ENCODE measurements at places on chromosomes 5 and 9. TPM values are rescaled to one million over a fixed set of nuclear protein-coding genes. Genes with fewer than 3 reads are reported as not detected.

DNA sequence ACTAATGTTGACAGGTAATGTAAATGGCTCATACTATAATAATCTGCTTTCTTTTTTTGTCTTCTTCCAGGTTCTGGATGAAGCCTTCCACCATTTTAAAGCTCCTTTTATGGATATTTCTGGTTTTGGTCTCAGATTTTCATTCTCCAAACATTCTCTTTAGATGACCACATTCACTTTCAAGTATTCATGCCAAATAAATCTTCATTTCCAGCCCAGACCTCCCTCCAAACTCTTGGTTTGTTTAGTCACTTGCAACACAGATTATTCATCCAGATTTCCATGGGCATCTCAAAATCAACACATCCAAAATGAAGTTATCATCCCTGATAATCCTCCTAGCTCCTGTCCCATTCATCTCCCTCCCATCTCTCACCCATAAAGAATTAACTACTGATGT, 40.3 kb upstream of the SVEP1 start:
- no peak for DNase-seq

GRCh38 chr9:89844075-89844474, 239.3 kb downstream of the GADD45G start:
- no peak for DNase-seq

DNA sequence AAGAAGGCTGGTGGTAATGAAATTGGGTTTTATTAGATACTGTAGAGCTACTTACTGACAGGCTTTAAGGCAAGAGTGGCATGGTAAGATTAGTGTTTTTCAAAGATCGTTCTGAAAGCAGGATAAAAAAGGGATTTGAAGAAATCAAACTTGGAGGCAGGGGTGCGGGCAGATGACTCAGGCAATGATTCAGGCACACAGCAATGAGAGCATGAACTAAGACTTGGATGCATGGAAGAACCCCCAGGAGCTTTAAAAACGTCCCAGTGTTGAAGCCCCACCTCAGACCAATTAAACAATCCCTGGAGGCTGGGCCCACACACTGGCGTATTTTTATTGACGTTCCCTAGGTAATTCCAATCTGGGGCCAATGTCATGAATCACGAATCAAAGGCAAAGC, 102.5 kb downstream of the SREK1 start:
- DNase-seq: no peak

GRCh38 chr9:28317745-28318144, 744.5 kb upstream of the C9orf72 start:
- DNase-seq: no peak

- no peak for DNase-seq
Measured at GRCh38 chr5:68682400-68683160, 411.2 kb upstream of the SLC30A5 start.

DNA sequence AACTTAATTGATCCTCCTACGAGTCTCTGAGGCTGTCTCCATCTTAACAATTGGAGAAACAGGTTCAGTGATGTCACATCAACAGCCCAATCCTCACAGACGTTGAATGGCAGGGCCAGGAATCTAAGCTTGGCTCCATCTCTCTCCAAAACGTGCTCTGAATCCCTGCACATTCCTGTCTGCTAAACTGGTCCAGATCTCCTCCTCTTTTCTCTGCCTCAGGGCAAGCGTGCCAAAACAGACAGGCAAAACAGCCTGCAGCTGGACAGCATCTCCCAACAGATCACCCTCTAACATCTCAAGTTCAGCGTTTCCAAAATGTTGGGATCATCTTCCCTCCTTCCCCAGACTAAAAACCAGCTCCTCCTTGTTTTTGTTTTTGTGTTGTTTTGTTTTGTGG, 6.6 kb downstream of the FBP1 start:
- DNase-seq: peak; percentile 22

- DNase-seq: peak; percentile 47
Measured at GRCh38 chr5:130963798-130964197, 201.3 kb downstream of the HINT1 start.

DNA sequence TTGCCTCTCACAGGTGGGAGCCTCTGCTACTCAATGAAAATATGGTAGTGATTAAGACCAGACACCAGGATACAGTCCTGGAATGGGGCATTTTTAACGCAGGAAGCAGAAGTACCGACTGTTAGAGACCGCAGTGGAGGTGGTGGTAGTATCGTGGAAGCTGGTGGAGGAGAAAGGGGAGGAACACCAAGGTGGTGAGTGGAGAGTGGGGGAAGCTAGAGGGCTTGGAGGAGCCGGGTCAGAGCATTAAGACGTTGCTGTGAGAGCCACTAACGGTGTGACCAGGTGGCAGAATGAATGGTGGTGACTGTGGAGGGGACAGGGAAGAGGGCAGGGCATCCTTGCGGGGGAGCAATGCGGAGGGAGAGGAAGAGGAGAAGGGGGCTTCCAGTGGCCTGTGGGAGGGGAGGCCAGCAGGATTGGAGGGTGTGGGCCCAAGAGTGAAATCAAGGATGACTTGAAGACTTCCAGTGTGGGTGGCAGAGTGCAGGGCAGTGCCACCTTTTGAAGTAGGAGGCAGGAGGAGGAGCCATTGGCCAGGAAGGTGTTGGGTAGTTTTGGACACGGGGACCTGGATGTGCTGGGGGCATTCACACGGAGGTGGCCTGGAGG, 1.6 kb upstream of the UBAC1 start:
- DNase-seq: no peak

DNA sequence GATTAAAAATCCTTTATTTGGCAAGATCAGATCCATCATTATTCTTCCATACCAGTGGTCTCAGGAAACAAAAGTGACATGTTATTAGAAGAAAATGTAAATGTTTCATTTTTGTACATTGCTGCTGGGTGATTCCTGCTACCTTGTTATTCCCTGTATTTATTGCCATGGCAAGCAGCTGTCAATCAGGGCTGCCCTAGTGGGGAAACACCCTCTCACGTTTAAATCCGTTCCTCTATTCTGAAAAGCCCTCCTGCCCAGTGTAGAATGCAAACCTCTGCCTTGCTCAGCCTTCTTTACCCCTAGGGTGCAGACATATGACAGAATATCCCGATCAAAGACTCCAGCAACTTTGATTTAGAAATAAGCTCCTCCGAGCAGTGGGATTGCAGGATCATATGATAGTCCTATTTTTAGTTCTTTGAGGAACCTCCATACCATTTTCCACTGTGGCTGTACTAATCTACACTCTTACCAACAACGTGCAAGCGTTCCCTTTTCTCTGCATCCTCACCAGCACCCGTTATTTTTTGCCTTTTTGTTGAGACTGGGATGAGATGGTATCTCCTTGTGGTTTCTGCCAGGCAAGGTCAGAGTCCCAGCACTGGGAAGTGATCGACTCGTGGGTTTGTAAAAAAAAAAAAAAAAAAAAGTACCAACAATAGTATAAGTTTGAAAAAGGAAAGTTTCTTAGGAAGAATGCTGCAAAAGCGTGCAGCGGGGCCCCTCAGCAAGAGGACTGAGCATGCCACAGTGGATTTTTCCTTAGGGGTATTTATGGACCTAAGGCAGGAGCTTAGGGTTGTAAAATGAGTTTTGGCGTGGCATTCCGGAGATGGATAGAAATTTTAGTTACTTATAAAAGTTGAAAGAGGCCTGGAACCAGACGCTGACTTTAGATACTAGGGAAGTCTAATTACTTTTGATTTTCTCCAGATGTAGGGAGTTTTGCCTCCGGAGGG, 66.7 kb downstream of the HRH2 start:
- no peak for DNase-seq

Gene CCNH
- 46.2 TPM for total RNA-seq

Gene PCDHA9
- total RNA-seq: not detected

Gene PCDH12
- total RNA-seq: 0.07 TPM

Gene GARNL3
- total RNA-seq: 3.0 TPM
